Neural progenitor cell (in vitro differentiated cells): ENCODE measurements at places on chromosomes 5 and 9. TPM values are rescaled to one million over a fixed set of nuclear protein-coding genes. Genes with fewer than 3 reads are reported as not detected.

The EQTN gene
- total RNA-seq = 2.0 and 3.4 TPM in 2 replicates

DNA sequence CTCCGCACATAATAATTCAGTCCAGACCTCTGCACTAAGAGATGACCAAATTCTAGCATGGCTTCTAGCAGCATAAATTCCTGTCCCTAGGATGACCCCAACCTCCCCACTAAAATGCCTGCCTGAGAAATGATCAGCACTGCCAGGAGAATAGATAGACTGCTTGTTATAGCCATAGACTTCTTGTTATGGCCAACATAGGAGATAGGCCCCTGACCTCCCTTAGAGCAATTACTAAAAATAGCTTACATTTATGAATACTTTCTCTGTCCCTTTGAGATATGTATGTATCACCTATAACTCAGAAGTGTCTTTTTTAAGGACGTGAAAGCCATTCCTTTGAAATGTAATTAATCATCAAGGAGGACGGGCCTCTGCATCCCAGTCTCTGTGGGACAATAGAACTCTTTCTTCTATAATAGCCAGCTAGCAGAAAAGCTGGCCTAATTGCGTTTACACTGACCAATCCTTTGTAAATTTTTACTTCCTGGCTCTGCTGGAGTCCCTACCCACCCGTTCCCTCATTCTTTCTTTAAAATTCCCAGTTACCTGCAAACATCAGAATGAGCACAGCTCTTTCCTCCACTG, 1002.7 kb downstream of the CDH18 start:
- peak; percentile 75 for DNase-seq

DNA sequence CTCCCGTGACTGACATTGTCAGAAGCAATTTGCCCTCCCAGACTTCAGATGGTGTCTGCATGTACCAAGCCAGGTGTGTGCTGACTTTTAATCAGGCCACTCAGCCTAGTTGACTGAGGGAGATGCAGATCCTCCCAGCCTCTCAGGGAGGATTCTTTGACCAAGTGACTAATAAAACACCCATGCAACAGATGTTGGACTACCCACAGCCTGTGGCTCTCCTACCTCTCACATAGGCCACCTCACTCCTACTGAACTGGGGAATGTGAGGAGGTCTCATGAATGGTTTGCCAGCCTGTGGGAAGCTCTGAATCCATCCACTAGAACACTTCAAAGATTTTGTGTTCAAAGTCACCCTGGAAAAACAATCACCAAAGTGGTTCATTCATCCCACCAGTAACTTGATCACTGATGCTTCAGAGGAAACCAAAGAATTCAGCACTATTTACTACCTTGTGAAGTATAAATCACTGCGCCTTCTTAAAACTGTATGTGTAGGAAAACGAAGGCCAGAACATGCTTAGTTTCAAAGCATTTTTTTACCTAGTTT, 80.1 kb downstream of the ESM1 start:
- no peak for DNase-seq

- no peak for DNase-seq
Measured at GRCh38 chr5:139688751-139689372, 40.7 kb downstream of the CXXC5 start.

The TPPP gene
- 0.87 TPM in 1 of 2 replicates, not detected in the other for total RNA-seq

DNA sequence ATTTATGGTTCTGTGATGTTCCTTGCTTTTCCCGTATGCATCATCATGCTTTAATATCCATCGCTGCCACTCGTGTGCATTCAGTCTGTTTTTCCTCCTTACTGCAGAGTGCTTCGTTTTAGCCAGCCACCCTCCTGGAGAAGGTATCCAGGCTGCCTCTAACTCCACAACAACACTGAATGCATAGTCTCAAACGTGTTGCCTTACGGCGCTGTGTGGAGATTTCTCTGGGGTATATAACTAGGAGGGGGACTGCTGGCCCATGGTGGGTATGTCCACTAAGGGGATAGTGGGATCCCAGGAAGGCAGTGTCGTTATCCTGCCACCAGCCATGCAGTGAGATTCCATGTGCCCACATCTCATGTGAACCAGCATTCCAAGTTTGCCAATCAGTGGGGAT, 16.4 kb downstream of the BTNL9 start:
- no peak for DNase-seq

The PCSK1 gene
- total RNA-seq = 2.3 and 3.9 TPM in 2 replicates

GRCh38 chr5:109964136-109964535, 274.4 kb downstream of the MAN2A1 start:
- DNase-seq = no peak

The TAF11L5 gene
- total RNA-seq = not detected in 2 replicates

The BRD3OS gene
- total RNA-seq = 19.0 and 28.3 TPM in 2 replicates

- DNase-seq = no peak
Measured at GRCh38 chr5:118439831-118440230, 548.5 kb downstream of the DTWD2 start.

GRCh38 chr5:36664766-36665165, 58.4 kb downstream of the SLC1A3 start:
- DNase-seq = no peak

- DNase-seq = no peak
Measured at GRCh38 chr5:159508344-159508743, 178.1 kb upstream of the IL12B start.

- peak; percentile 11 for DNase-seq
Measured at GRCh38 chr9:33436445-33436844, 10.9 kb downstream of the AQP3 start.
